Peyer's patch (tissue), 4 donors: ENCODE measurements at places on chromosomes 5 and 9. TPM values are rescaled to one million over a fixed set of nuclear protein-coding genes. Genes with fewer than 3 reads are reported as not detected.

DNA sequence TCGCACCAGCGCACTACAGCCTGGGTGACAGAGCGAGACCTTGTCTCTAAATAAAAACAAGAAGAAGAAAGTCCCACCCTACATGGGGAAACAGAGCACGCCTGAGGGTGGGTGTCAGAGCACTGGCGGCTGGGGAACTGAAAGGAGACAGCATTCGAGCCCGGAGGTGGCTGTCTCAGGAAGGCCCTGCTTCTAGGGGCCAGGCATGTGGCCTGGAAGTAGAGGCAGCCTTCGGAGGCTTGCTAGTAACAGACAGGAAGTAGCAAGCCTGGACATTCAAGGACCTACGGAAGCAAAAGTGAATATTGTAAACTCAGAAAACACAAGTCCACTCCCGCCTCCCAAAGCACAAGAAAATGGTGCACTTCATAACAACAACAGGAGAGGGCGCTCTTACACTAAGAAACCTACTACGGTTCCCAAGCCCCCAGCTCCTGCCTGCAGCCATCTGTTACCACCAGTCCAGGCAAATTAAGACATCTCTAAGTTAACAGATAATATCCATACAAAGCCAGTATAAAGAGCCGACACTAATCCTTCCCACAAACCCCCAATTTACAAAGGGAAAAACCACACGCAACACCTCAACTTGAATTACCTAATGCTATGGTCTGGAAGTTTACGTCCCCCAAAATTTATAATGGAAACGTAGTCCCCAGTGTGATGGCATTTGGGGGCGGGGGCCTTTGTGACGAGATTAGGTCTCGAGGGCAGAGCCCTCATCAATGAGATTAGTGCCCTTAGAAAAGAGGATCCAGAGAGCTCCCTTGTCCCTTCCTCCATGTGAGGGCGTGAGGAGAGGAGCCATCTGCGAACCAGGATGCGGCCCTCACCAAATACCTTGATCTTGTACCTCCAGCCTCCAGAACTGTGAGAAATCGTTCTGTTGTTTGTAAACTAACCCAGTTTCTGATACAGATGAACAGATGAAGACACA, 7.7 kb downstream of the RASGEF1C start:
- H3K4me1 ChIP-seq: no peaks in the 10 kb centered on the region
- H3K27me3 ChIP-seq: no peaks in the 10 kb centered on the region
- no peak for DNase-seq
- H3K27ac ChIP-seq: no peak overlapping the region
- H3K4me3 ChIP-seq: no peak overlapping the region

Gene C5orf58
- total RNA-seq: not detected

DNA sequence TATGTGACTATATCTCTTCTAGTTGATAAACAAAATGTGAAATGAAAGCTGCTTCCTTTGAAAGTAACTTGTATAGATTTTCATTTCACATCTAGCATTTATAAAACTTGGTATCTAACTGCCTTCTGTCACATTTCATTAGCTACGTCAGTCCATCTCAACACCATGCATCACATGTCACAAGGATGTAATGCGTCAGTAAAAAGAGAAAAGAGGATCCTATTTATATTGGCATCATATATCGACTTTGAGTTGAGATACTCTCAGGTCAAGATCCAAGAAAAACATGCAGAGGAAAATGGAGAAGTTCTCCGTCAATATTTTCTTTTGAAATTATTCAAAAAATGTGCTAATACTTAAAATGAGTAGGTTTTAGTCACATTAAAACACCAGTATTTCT, 1211.2 kb downstream of the EFNA5 start:
- H3K27ac ChIP-seq: no peak overlapping the region
- no peaks in the 10 kb centered on the region for H3K36me3 ChIP-seq
- H3K4me3 ChIP-seq: no peak overlapping the region
- H3K4me1 ChIP-seq: no peaks in the 10 kb centered on the region
- no peak for DNase-seq

Gene ADAMTSL1
- total RNA-seq: 8.3 TPM

Gene FCN1
- not detected for total RNA-seq
